HEK293T (cell line): ENCODE measurements at places on chromosomes 13 and 19.

GRCh38 chr19:31332096-31332495 lies 17.1 kb downstream of the TSHZ3 start:
- DNase-seq, result no peak

DNA sequence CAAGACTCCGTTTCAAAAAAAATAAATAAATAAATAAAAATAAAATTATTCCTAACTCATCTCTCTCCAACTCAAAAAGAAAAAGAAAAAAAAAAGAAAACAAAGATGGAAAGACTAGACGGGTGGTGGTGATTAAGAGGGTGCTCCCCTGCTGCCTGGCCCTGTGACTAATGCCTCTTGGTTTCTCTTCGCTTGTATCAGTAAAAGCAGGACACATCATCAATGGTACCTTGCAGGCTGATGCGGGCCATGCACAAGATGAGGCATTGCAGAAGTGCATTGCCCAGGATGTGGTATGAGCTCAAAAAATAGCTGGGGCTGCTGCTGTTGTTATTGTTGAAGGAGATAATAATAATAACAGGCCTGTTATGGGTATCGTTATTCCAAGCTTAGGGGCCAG lies 14.6 kb downstream of the ACER1 start:
- no peak for DNase-seq

DNA sequence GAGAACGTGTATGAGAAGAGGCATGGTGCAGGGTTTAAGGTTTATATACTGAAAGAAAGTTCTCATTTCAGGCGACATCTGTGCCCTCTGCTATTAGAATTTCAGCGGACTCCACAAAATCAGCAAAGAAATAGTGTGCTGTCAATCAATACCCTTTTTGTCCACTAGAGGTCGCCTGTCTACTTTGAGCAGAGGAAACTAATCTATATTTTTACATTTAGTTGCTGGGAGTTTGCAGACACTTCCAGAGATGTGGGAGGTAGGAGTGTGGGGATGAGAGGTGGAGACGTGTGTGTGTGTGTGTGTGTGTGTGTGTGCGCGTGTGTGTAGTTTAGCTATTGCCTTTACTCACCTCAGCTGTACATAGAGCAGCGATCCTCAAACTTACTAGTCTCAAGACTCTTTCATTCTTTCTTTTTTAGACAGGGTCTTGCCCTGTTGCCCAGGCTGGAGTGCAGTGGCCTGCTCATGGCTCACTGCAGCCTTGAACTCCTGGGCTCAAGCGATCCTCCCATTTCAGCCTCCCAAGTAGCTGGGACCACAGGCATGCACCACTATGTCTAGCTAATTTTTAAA lies 9.7 kb downstream of the INAFM1 start:
- peak; percentile 45 for DNase-seq

- no peak for DNase-seq
Measured at GRCh38 chr19:30864391-30865215, 484.6 kb downstream of the TSHZ3 start.

DNA sequence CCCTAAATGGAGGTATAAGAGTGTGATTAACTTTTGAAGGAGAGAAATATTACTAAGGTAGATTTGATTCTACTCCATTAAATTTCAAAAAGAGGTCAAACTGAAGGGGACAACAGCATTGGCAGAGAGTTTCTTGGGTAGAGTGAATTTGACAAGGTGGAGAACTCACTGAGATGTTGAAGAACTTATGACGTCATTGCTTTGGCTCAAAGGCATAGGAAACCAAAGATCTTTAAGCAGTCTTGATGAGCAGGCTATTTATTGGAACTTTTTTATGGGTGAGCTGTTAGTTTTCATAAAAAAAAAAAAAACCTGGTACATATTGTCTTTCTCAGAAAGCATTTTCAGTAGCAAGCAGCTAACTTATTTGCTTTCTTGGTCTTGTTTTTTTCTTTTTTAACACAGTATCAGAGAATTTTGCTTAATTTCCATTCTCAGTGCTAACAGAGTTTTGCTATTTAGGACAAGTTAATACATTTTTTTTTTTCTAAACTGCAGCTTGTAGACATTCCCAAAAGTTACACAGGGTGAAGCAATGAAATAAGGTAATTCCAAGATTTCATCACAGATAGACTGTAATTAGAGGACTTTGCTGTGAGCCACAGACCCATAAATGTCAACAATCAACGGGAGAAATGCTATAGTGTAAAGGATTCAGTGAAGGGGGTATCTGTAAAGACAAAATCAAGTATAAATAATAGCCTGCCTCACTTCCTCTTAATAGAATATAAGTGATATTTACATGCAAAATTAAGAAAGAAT lies 412.2 kb upstream of the KLHL1 start:
- peak; percentile 36 for DNase-seq

DNA sequence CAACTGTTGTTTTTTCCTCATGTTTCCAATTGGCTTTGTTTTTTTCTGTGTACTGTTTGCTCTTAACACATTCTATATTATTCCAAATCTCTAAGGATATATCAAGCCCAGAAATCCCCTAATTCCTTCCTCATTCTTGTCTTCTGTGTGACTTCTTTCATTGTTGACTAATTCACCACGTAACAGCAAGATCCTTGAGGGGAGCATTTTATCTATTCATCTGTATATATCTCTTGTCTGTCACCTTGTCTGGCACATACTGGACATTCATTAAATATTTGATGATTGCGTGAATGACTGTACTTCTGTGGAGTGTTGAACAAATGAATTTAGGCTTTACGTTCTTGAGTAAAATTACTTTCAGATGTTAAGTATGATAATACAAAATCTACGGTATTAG lies 44.8 kb upstream of the OLFM4 start:
- no peak for DNase-seq

DNA sequence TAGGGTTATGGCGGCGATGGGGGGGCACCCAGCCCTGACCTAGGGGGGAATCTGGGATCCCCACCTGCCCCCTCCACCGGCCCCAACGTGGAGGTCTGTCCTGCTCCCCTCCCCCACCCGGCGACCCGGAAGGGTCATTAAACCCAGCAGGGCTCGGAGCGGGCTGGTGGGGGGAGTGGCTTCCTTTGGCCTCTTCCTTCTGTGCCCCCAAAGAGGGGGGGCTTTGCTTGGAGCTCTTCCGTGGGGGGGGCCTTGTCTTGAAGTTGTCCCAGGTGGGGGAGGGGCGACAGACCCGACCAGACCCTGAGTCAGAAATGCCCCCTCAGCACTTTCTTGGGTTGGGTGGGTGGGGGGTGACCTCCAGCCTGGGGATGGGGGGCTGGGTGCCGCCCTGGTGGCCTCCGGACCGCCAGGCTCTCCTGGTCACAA lies 1.5 kb downstream of the ARID3A start:
- no peak for DNase-seq

DNA sequence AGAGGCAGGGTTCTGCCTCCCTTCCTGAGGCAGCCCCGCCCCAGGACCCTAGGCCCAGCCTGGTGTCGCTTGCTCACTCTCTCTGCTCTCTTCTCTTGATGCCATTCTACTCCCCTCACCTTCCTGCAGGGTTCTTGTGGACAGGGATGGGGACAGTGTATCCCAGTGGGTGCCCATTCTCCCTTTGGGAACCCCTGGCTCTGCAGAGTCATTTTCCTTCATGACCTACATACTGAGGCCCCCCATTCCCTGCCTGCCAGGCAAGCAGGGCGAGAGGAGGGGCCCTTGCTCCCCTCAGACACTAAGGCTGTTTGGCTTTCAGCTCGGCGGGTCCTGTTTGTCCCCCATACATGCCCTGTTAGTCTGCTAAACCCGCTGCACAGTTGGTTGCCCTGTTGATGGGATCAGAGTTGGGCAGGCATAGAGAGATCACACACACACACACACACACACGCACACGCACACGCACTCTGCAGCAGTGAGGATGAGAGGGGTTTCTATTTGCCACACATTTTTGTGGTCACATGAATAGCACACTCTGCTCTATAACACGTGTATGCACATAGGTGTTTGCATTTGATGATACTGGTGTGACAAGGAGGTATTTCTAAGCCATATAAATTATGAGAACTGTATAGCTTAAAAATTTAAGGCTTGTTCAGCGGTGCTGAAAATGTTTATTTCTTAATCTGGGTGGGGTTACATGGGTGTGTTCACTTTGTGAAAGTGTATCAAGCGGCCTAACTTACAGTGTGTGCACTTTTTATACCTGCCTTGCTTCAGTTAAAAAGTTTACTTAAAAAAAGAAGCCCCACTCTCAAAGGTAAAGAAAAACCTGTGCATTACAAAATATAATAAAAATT lies 20.3 kb downstream of the NFIX start:
- no peak for DNase-seq

- DNase-seq, result no peak
Measured at GRCh38 chr13:95833719-95834118, 156.8 kb downstream of the DNAJC3 start.

GRCh38 chr19:38679839-38680238 lies 32.4 kb downstream of the ACTN4 start:
- DNase-seq, result no peak

DNA sequence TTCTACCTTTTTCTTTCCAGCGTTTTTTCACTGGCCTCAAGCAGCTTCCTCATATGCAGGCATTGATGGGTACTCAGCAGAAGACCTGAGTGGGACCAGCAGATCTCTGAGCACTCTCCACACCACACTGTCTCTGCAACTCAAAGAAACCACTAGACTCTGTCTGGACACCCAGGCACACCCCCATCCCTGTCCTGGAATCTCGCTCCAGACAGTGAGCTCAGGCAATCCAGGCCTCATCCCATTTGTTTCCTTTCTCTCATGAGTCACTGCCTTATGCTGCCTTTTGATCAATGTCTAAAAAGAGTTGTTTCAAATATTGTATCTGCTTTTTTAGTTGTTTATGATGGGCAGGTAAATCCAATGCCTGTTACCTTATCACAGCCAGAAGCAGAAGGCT lies 19.7 kb upstream of the POP4 start:
- DNase-seq, result no peak

DNA sequence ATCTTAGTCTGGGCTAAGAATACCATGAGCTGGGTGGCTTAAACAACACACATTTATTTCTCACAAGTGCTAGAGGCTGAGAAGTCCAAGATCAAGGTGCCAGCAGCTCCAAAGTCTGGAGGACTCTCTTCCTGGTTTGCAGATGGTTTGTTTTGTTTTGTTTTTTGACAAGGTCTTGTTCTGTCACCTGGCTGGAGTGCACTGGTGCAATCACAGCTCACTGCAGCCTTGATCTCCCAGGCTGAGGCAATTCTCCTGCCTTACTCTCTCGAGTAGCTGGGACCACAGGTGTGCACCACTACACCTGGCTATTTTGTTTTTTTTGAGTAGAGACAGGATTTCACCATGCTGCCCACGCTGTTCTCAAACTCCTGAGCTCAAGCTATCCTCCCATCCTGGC lies 15.5 kb downstream of the APLP1 start:
- DNase-seq, result no peak

DNA sequence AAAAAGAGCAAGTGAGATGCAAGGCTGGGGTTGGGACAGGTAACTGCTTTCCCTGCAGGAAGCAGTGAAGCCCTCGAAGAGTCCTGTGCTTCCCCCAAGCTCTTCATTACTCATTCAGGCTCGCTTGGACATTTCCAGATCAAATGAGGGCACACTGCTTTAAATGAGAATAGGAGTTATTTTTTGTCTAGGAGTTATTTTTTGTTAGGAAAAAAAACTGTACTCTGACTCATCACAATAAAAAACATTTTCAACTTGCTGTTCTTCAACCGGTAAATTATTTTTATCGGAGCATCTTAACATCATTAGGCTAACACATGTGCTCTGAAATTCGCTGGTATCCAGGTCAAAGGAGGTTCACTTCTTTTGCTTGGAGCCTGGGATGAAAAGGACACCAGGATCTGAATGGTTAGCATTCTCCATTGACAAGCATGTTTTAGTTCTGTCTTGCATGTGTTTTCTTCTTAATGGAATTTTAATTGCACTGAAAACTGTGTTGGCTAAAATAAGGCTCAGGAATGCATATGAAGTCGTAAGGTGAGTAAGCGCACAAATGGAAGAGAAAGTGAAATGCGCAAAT lies 80.7 kb upstream of the STK24 start:
- DNase-seq, result no peak

DNA sequence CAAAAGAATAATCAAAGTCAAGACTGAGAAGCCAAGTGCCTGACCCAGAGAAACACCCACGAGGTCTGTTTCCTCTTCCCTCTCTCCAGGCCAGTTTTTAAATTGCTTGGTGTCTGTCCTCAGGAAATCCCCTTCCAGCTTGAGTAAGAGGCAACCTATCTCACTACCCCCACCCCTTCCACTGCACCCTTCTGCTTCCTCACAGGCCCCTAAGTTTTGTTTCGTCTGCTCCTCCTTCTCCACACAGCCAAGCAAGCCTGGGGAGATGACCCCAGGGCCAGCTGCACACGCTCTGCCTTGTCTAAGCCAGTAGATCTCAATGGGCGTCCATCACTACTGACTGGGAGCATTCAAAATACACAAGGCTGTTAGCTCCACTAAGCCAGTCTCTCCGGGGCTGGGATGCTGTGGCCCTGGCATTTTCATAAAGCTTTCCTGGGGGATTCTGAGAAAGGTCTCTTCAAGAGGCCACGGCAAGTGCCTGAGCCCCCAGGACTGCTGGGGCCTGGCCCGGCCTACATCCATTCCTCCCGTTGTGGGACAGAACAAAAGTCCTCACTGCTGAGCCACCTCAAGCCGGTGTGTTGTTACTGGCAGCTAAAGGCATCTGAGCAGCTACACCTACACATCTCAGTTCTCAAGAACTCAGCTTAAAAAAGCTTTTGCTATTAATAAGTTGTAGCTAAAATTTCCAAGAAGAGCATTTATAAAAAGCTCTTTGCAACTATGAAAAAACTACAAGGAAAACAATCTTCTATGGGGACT lies 14.9 kb upstream of the IL4I1 start:
- DNase-seq, result no peak

- DNase-seq, result no peak
Measured at GRCh38 chr19:6817179-6817578, 44.7 kb downstream of the VAV1 start.

- no peak for DNase-seq
Measured at GRCh38 chr19:3135961-3136683, at the start of gene GNA15. Gene GNA15 (plus strand): TSS chr19:3136033. CDS start chr19:3136451, 418 bp downstream.
